Brain pericyte (primary cell): ENCODE measurements at places on chromosomes 3 and 15.
A peak's percentile ranks its signal among the peaks of the same experiment; 100 is the strongest.

DNA sequence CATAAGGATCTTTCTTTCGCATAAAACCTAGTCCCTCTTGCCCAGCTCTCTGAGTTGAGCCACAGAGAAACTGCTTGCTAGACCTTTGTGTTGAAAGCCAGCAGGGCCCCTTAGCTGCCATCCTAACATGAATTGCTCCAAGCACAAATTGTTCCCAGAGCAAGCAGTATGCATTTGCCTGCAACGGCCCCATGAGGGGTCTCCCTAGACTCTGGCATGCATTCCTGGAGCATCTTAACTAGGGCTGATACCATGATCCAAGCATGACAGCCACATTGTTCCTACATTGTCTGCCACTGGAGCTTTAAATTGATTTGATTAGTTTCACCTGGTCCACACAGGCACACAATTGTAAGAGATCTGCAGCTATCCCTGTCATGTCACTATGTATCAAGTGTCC lies 428.1 kb downstream of the TAFA4 start:
- DNase-seq: no peak

DNA sequence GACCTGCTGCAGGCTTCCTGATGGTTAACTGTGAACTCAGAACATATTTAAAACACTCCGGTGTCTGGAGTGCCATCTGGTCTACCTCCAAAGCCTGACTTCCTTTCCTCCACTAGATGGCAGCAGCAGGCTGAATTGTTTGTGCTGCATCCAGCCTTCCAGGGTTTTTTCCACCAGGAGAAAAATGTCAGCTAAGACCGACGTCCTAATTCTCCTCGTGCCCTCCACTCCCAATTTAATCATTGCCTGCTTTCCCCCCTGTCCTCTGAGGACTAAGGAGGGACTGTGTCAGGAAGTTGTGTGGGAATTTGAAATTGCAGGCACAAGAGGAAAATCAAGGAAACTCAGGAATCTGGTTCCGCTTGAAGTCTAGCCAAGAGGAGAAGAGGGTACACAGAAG lies 165.2 kb upstream of the UMPS start:
- peak; percentile 30 for DNase-seq

DNA sequence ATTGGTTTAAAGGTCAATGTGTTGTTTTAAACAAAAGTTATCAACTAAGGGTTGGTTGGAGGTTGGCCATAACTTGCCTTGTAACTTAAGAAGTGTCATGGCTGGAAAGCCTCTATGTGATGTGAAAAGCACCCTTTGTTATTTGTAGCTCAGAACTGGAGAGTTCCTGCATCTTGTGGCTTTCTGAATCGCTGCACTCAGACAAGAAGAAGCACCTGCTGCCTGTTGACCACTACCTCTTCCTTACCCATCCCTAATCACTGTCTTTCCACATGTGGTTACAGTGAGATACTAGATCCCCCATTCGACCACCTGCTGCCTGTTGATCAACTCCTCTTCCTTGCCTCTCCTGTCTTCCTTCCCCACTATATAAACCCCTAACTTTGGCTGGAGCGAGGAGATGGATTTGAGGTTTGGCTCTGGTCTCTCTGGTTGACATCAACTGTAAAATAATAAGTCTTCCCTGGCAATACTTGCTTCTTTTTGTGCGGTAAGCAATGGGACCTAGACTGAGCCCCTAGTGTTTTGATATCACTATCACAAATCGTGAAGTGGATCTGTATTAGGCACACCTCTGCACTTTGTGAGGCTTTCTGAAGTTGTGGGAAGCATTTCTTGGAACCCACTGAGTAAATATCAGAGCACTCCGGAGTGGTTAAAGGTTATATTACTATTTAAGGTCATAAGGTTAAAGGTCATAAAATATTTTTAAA lies 13.8 kb downstream of the RPL39L start:
- DNase-seq: no peak

DNA sequence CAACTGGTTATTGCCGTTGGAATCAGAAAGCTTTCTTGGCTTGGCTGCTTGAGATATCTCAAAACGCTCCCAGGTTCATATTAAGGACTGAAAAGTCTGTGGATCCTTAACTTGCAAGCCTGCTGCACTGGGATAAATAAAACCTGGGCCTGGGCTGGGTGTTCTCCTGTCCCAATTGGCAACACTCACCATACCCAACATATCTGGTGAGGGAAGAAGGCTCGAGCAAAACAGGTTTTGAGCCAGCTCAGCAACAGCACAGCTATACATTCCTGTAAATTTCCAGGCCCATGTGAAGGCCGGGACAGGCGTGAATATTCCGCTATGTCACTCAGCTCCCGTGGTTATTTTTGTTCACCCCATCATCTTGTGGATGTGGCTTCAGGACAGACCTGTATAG lies 169.0 kb upstream of the BCL6 start:
- DNase-seq: no peak

DNA sequence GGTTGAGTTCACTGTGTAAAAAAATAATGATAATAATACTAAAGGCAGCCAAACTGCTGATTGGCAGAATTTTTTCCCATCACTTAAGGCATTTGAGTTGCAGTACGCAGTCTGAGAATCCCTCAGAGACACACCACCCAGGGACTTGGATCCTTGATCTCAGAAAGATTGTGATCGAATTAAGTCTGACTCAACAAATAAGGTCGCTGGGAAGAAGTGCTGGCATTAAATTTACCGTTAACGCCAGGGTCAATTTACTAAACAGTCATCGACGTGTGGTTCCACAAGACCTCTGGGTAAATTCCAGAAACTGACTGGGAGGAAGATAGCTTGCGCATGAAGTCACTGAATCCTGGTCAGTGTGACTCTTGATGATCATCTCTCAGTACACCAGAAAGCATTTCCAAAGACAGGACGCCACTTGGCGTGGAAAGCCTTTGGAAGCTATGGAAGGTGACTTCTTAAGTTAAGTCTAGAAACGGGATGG lies 48.3 kb upstream of the CGNL1 start:
- no peak for DNase-seq

DNA sequence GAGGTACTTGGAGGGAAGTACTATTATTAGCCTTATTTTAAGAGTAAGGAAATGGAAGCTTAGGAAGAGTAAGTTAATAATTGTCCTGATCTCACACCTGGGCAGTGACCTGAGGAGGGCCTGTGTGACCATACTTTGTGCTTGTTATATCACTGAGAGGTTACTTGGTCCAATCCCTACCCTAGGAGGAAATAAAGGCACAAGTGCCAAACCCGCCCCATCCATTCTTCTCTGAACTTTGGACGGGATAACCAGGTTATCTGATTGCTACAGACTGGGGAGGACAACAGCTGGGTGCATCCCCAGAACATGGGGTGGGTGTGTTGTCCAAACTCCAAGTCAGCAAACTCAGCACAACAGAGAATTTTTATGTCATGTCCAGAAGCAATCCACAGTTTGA lies 77.7 kb upstream of the NR2E3 start:
- DNase-seq: no peak

GRCh38 chr3:191244242-191244867 lies 45.3 kb downstream of the OSTN start:
- no peak for DNase-seq

- DNase-seq: no peak
Observed at GRCh38 chr15:36810656-36811449, 231.4 kb downstream of the CDIN1 start.

DNA sequence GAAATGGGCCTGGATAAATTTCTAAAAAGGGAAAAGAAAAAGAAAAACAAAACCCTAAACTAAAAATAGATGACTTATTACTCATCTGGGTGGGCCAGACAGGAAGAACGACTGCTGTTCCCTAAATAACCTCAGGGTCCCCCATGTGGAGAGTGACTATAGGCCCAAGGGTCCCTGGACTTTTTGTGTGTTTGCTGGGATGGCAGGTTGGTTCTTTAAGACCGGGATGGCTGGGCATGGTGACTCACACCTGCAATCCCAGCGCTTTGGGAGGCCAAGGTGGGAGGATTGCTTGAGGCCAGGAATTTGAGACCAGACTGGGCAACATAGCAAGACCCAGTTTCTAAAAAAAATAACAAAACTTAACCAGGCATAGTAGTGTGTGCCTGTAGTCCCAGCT lies 43.8 kb upstream of the TRA2B start:
- DNase-seq: no peak

GRCh38 chr3:14880447-14881106 lies 61.8 kb downstream of the FGD5 start:
- DNase-seq: no peak

DNA sequence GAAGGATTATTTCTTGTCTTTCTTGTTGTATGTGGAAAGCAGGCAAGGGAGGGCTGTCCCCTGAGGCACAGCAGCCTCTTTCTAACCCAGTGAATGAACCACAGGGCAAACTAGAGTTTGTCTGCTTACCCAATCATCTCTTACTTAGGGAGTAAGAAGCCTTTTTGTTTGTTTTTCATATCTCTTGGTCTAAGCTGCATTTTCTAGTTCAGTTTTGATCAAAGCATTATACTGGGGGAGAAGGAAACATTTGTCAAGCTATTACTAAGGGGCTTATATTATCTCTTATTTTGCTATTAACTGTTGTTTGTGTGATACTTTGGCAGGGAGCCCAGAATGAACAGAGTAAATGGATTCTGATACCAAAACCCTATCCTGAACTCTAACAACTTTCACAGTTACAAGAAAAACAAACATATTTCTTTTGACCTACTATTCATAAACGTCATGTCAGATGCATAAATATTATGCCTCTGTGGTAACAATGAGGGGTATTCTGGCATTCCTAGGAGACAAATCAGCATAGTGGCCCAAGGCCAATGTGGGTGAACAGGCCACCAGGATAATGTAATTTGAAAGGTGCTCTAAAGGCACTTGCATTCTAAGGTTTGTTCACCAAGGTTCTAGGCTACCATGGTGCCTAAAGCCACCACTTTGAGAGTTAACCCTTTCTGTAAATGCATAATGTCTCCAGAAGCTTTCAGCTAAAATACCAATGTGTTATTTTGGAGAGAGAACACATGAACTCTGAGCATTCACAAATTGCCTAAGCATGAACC lies 271.6 kb upstream of the ZPLD1 start:
- DNase-seq: peak; percentile 88

- DNase-seq: no peak
Observed at GRCh38 chr15:44695294-44695693, 15.8 kb downstream of the PATL2 start.

- DNase-seq: no peak
Observed at GRCh38 chr3:168803536-168803935, 707.8 kb upstream of the GOLIM4 start.

- DNase-seq: no peak
Observed at GRCh38 chr3:169602482-169602881, 61.0 kb downstream of the MECOM start.

DNA sequence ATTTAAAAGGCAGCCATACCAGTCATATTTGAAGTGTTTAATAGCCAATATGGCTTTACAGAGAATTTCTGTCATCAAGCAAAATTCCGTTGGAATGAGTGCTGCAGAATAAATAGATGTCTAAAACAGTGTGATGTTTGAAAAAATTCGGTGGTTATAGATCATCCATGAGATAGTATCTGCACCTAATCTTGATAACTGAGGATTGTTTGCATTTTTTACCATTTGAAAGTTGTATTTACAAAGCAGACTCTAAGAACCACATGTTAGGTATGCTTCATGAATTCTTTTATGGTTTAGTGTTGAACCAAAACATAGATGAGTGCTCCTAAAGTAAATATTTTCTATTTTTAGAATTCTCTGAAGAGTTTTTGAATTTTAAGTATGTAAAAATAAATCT lies 476.1 kb downstream of the NAALADL2 start:
- no peak for DNase-seq

DNA sequence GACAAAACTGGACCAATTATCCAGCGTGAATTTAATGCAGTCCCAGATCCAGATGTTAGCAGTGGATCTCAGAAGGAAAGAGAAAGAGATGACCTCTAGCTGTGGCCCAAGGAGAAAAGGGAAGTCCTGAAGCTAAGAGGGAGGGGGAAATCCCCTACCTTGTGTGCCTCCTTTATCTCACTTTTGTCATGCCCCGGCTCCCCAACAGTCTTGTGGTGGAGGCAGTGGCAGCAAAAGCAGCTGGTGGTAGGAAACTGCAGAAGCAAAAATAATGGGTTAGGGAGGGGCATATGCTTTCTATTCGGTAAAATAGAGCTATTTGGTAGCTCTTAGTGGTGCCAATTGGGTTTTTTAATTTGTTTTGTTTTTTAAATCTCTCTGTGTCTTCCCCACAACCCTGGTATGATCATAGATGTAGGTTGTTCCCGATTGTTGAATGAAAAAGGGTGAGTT lies 56.5 kb downstream of the MCTP2 start:
- DNase-seq: no peak

DNA sequence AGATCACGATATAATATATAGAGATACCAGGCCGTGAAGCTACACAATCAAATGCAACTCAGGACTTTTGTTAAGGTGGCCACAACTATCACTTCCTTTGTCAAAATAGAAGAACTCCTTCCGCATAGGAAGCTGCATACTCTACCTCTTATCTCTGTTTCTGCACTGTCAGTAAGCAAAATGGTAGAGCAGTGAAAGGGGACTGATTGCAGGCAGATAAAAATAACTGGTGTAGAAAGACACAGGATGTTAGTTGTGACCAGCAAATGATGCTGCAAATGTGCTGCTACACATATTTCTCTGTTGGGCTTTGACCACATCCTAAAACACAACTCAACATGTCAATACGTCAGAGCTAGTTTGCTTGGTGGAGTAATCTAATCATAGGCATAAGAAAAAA lies 16.3 kb upstream of the TRAT1 start:
- no peak for DNase-seq

DNA sequence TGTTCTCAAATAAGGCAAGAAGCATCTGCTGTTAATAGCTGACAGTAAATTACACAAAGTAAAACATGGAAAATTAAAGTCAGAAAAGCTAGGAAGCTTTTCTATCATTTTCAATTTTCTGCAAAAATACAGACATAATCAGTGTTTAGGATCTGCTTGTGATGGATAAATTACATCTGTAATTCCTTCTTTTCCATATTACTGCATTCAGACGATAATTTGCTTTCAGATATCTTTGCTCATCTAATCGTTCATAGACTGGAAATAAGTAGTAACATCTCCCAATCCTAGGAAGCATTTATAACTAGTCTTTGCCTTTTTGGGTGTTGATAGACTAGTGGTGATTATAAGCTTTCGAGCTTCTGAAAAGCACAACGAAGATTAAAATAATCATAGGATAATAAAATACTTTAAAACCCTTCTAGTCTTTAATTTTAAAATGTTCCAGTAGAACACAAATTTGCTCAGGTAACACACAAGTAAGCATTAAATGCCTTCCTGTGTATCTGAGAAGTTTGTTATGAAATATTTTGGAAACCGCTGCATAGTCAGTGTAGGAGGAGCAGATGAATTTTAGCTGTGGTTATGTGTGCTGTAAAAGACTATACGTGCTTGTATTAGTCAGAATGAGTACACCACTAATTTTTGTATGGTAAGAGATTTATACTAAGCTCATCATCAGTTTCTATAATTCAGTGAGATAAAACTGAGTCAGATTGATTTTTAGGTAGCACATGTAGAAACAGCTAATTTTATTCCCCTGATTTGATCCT lies 41.0 kb downstream of the MBNL1 start:
- DNase-seq: no peak

- no peak for DNase-seq
Observed at GRCh38 chr3:188440340-188440972, 286.5 kb downstream of the LPP start.

GRCh38 chr3:150479370-150479769 lies 66.9 kb downstream of the SERP1 start:
- no peak for DNase-seq

- no peak for DNase-seq
Observed at GRCh38 chr3:178393824-178394223, 142.4 kb upstream of the KCNMB2 start.

- no peak for DNase-seq
Observed at GRCh38 chr3:14376348-14377043, 25.9 kb upstream of the SLC6A6 start.
